T-helper 17 cell (primary cell): ENCODE measurements at places on chromosomes 3 and 15. TPM values are rescaled to one million over a fixed set of nuclear protein-coding genes. Genes with fewer than 3 reads are reported as not detected.

DNA sequence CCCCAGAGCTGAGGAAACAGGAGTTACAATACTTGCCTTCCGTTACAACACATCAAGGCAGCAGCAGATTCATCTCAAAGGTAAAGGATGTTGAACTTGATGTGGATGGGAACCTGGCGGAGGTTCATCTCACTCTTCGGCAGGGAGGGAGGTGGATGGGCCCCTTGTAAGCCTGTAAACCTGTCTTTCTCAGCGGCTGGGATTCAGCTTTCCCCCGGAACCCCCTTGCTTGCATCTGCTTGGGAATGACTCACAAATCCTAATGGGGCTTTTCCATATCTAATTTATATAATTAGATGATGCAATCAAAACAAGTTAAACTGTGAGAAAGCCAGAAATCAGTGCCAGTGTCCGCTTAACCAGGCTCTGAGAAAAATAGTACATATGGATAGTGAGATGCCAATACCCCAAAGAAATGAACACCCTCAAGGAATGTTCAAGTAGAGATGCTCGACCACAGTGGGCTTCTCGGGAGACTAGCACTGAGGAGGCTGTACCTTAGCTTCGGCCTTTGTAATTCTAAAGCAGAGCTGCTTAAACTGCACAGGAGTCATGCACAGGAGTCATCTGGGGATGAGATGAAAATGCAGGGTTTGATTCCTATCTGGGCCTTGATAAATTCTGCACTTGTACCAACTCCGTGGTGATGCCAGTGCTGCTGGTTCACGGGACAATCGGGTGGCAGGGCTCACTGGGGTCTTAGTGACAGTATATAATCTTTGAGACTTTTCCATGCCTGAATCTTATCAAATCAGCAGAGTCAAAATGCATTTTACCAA is 2.2 kb upstream of the FAM240A start:
- H3K36me3 ChIP-seq: peaks cover 2% of the 10 kb centered on the region
- peaks cover 2% of the 10 kb centered on the region for H3K4me1 ChIP-seq
- no peak overlapping the region for H3K4me3 ChIP-seq
- no peak overlapping the region for H3K27ac ChIP-seq
- peaks cover 27% of the 10 kb centered on the region for H3K27me3 ChIP-seq

GRCh38 chr15:56982987-56983386 is 64.5 kb downstream of the TCF12 start:
- peaks cover 2% of the 10 kb centered on the region for H3K36me3 ChIP-seq
- no peak overlapping the region for H3K27ac ChIP-seq
- DNase-seq: no peak
- peaks cover 25% of the 10 kb centered on the region for H3K4me1 ChIP-seq
- H3K4me3 ChIP-seq: no peak overlapping the region
- H3K27me3 ChIP-seq: no peaks in the 10 kb centered on the region

The FGF7 gene
- total RNA-seq: 0.05 TPM

DNA sequence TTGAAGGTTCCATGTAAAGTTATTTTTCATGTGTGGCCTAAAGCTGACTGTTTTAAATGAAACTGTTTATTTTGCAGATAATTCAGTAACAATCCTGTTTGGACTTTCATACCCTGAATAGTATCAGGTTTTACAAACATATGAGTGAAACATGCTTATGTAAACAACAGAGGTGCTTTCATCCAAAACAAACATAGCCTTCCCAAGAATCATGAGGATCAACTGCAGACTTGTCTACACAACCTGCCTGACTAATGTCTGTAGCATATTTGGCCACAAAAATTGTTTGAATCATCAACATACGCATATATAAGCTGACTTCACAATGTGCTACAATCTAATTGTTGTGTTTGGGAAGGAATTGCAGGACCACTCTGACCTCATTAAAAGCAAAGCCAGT is 190.4 kb downstream of the DIPK2A start:
- no peaks in the 10 kb centered on the region for H3K27me3 ChIP-seq
- no peak for DNase-seq
- H3K36me3 ChIP-seq: no peaks in the 10 kb centered on the region
- H3K27ac ChIP-seq: no peak overlapping the region
- no peaks in the 10 kb centered on the region for H3K4me1 ChIP-seq

The ZIC4 gene
- total RNA-seq: not detected

The NR2E3 gene
- not detected for total RNA-seq

GRCh38 chr3:43004282-43004681 is 25.2 kb downstream of the GASK1A start:
- no peak for DNase-seq
- H3K36me3 ChIP-seq: no peaks in the 10 kb centered on the region
- peaks cover 4% of the 10 kb centered on the region for H3K4me1 ChIP-seq
- H3K4me3 ChIP-seq: no peak overlapping the region

DNA sequence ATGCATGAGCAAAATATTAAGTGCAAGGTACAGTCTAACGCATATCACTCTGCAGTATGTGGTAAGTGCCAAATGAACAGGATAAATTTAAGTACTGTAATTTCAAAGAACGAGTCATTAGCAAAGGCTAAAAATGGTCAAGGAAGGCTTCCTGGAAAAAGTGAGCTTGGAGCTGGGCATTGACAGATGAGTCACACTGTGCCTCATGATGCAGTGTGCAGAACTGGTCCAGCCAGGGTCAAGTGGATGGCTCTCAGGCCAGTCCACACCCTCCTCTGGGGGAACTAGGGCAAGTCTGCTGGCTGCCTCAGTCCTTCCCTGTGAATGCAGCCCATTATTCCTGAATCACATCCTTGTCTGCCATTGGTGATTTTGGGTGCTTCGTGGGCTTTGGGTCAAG is 76.3 kb downstream of the CACNA1D start:
- peaks cover 3% of the 10 kb centered on the region for H3K36me3 ChIP-seq
- H3K4me1 ChIP-seq: peaks cover 3% of the 10 kb centered on the region
- H3K27me3 ChIP-seq: peaks cover 25% of the 10 kb centered on the region
- H3K4me3 ChIP-seq: no peak overlapping the region
- H3K27ac ChIP-seq: no peak overlapping the region

The MTMR10 gene
- 38.6 TPM for total RNA-seq

The ECE2 gene
- not detected for total RNA-seq

- no peak overlapping the region for H3K27ac ChIP-seq
- H3K27me3 ChIP-seq: peaks cover under 1% of the 10 kb centered on the region
- H3K36me3 ChIP-seq: peaks cover under 1% of the 10 kb centered on the region
- DNase-seq: no peak
These were observed 131.1 kb downstream of the XXYLT1 start for GRCh38 chr3:195139876-195140240.

DNA sequence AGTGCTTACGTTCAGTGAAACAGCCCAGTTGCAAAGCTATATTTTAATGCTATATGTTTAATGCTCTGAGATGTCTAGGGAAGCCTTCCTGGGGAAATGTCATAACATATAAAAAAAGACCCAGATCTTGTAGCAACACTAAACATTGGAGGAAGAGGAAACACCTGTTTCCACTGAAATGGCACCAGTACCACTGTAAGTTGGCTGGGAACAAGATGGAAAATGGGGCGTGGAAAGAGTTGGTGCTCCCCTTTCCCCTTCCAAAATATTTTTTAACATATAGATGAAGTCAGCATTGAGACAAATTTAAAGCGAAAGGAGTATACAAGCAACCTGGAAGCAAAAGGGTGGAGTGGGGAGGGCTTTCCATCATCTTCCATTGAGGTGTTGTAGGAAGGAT is 289.9 kb upstream of the COL8A1 start:
- no peak for DNase-seq
- no peak overlapping the region for H3K4me3 ChIP-seq
- H3K27ac ChIP-seq: no peak overlapping the region
- no peaks in the 10 kb centered on the region for H3K36me3 ChIP-seq
- no peaks in the 10 kb centered on the region for H3K4me1 ChIP-seq

The FMN1 gene
- 18.7 TPM for total RNA-seq

DNA sequence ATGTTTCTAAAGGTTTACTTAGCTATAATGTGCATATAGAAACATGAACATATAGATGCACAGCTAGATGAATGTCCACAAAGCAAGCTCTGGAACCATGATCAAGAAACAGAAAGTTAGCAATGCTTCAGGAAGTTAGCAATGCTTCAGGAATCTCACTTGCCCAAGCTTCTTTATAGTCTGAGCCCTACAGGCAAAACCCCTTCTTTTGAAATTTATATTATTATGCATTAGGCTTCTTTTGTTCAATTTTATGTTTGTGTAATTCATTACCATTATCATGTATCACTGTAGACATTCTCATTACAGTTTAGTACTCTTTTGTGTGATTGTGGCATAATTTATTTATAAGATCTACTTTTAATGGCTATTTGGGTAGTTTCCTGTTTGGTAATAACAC is 286.4 kb upstream of the BCHE start:
- no peaks in the 10 kb centered on the region for H3K36me3 ChIP-seq
- H3K4me3 ChIP-seq: no peak overlapping the region
- H3K27ac ChIP-seq: no peak overlapping the region
- no peaks in the 10 kb centered on the region for H3K27me3 ChIP-seq

DNA sequence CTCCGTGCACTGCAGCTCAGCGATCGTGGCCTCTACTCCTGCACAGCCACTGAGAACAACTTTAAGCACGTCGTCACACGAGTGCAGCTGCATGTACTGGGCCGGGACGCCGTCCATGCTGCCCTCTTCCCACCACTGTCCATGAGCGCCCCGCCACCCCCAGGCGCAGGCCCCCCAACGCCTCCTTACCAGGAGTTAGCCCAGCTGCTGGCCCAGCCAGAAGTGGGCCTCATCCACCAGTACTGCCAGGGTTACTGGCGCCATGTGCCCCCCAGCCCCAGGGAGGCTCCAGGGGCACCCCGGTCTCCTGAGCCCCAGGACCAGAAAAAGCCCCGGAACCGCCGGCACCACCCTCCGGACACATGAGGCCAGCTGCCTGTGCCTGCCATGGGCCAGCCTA is 3.7 kb upstream of the GNAT1 start:
- peaks cover 9% of the 10 kb centered on the region for H3K27me3 ChIP-seq
- no peak overlapping the region for H3K4me3 ChIP-seq
- no peak for DNase-seq
